ENCODE measurements at places on chromosomes 2 and 18.

- no peak for DNase-seq
These were observed 242.8 kb upstream of the RBMS1 start for GRCh38 chr2:160736148-160737028.

DNA sequence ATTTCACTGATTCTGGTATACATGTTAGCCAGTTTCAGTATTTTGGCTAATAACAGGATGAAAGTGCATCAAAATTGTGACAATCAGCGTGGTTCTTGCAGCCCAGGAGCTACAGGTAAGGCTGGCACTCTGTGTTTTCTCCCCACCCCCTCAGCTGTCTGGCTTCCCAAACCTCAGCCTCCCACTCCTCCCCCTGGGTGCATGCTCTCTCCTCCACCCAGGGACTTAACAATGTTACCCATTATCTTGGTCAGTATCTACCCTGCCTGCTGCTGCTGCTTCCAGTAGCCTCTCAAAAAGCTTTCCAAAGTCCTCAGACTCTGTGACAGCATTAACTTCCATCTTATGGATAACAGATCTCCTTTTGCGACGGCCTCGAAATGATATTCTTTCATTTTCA, 41.0 kb downstream of the TRABD2A start:
- no peak for DNase-seq

- no peak for DNase-seq
These were observed 83.8 kb upstream of the KLHL29 start for GRCh38 chr2:23301136-23301535.

- peak; percentile 25 for DNase-seq
These were observed 314.5 kb upstream of the MMADHC start for GRCh38 chr2:149902081-149902480.

DNA sequence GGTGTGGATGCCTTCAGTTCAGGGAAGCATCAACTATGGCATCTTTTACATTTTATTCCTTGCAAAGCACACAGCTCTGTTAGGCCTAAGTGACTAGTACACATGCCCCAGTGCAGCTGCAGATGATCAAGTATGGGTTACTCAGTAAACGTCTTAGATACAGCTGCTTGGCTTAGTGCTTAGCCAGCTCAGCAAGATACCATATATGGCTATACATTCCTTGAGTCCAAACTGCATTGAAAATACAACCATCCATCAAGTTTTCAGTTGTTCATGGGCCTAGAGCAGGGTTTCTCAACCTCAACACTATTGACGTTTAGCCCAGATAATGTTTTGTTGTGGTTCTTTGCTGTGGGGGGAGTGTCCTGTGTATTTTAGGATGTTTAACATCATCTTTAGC, 769.9 kb downstream of the TSN start:
- no peak for DNase-seq

DNA sequence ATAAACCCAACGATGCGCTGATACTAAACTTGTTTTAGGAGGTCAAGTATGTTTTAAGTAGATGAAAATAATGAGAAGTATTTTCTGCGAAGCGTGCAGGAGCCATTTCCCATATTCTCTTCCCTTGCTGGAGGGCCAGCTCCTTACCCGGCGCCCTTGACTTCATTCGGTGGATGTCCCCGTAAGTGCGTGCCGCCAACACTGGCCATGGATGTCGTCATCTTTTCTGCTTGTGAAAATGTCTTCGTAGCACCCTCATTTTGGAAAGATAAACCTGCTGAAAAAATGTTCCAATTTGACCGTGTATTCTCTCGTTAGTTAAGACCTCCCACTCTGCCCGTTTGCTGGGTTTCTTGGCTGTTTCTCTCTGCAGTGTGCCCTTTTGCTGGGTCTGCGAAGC, 127.5 kb downstream of the RTP5 start:
- no peak for DNase-seq

DNA sequence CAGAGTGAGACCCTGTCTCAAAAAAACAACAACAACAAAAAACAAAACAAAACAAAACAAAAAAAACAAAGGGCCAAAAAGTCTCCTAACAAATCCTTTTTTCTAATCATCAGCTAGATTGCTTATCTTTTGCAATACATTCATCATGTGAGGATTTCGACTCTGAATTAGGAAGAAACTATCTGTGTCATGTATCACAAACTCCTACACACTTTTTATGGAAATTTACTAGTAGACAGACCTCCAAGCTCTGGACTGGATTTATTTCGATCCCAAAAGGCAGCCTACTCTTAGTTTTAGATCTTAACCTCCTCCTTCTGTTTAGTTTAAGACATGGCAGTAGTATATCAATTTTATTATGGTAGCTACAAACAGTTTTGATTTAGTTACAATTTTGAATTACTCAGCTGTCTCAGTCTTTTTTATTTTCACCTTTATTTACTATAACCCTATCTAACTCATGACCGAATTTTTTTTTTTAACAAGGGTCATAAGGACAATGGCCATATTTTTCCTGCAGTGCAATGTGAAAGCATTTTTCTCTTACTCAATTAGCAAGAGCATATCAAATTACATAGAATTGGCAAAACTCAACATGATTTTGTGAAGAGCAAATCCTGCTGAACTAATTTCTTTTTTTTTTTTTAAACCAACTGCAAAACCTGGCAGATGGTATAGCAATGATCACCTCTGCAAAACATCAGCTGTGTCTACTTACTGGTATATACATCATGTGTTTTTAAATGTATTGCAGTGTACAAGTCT, 10.7 kb upstream of the CCDC88A start:
- no peak for DNase-seq

- DNase-seq = no peak
These were observed 29.4 kb downstream of the PDCL3 start for GRCh38 chr2:100592226-100592625.

DNA sequence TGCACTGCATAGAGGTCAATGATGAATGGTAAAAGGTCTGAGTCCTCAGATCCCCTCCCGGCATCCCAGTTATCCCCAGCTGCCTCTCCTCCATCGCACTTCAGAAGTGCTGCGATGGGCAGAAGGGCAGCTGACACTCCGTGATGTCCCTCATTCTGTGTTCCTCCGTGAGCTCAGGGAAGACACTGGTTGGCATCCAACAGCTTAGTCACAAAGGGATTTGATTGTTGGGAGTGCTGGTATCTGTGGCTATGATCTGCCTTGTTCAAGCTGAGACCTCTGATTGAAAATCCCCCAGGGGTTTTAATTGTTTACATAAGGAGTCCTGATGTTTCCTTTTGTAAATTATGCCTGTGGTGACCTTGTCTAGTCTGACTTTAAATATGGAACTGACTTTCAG, 19.0 kb upstream of the SAG start:
- no peak for DNase-seq

DNA sequence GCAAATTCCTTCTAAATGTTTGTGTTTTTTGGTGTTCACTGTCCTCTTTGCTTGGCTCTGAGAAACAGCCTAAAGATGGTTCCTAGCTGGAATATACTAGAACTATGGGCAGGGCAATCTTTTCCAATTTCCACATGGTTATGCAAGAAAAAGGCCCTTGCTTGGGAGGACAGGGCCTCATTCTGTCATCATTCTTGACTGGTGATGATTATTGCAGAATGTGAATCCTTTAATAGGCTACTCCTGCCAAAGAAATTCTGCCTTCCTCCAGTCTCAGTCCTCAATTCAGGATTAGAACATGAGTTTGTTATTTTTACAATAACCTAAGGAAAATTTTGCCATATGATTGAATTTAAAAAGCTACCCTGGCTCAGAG, 218.7 kb downstream of the HNMT start:
- no peak for DNase-seq

GRCh38 chr2:152518641-152519580, 183.9 kb downstream of the FMNL2 start:
- no peak for DNase-seq

DNA sequence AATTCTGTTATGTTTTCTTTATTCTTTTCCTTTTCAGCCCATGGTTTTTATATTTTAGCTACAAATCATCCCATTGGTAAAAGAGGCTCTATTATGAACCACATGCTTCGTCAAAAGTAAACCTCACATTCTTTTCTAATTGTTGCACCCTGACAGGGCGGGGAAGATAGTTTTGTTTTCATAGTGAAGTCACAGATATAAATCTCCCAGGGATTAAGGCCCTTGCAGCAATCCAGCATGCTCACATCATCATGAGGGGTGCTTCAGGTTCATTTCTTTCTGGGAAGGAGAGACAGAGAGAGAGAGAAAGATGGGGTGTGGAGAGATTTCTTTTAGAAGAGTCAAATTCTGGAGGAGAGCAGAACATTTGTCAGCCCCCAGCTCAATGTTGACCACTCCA, 124.5 kb upstream of the CDC42EP3 start:
- DNase-seq = no peak

GRCh38 chr2:138321458-138321857, 180.1 kb upstream of the SPOPL start:
- no peak for DNase-seq

- no peak for DNase-seq
These were observed 83.7 kb downstream of the MTA3 start for GRCh38 chr2:42652086-42652485.

DNA sequence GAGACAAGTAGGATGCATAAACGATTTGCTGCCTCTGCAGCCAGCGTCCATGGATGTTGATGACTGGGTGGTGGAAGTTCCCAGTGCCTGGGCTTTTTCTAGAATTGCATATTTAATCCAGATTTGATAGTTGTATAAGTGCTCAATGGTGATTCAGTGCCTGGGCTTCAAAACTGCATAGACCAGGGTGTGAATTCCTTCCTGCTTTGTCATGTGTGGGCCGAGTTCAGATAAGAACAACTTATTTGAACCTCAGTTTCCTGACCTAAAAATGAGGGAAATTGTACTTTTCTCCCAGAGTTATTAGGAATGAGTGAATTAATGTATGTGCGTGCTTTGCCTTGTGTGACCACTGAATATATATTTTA, 154.6 kb downstream of the WDSUB1 start:
- no peak for DNase-seq

DNA sequence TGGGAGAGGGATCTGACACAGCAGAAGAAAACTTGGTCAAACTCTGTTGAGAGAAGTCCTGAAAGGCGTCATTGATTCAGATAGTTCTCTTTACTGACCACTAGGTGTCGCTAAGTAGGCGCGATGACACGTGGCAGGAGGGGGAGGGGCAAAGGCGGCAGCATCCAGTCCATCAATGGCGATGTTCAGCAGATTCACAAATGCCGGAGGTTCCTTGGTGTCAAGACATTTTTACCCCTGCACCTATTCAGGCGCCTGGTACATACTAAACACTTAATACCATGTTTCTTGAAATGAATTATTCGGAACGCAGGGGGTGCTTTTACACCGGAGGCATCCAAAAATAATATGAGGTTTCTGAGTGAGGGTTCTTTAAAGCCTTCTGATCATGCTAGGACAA, 3.0 kb upstream of the PLEK start:
- peak; percentile 87 for DNase-seq

DNA sequence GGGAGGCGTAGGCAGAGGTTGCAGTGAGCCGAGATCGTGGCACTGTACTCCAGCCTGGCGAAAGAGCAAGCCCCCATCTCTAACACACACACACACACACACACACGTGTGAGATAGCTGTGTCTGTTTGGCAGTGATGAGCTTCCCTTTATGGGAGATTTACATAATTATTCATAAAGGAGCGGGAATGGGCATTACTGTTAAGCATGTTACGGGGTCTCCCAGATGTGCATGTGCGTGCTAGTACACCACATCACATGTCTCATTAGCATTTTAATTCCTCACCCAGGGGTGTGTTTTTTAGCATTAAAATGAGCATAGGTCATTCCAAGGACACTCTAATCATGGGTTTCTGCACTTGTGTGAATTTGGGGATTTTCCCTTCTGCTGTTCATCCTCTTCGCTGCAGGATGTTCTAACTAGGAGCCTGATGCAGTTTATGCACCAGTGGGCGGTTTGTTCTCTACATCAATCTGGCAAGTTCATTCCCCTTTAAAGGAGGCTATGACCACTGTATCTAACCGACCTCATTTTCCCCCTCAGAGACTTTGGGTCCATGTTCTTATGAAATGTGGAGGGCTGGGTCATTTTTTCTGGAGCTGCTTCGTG, 1.0 kb upstream of the FAM178B start:
- no peak for DNase-seq

DNA sequence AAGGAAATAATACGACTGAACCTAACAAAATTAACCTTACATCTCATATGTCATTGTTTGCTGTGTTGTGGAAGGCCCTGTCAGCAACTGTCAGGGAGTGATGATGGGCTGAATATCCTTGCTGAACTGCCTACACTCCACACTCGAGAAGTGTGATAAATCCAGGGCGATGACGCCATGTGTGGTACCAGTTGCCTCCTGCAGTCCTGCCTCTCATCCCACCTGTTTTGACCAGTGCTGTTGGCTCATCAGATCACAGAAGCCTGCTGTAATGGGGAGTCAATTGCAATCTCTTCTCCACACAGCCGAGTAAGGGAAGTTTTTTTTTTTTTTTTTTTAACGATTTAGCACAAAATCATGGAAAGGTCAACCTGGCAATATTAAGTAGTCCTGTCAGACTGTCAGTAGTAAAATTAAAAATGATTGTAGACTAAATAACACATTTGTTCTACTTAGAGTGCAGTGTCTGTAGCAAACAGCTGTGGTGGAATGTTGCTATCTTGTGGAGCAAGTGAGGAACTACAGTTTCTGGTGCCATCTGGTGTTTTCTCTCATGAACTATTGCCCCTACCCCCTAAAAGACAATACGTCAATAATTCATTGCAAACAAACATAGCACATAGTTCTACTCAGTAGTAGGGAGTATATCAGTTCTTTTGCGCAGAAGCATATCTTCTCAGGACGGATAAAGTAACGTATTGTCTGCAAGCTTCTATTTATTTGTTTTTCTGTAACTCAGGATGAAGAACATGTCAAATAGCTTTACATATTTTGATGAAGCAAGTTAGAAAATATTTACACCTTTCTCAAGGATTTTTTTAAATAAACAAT, 347.6 kb downstream of the CTNNA2 start:
- DNase-seq = no peak

- peak; percentile 82 for DNase-seq
These were observed at the start of gene ANKMY1 for GRCh38 chr2:240557808-240558207. ANKMY1 (minus strand) TSS chr2:240557988; CDS start chr2:240557335, 653 bp downstream.

GRCh38 chr2:17754773-17755425, 961 bp downstream of the GEN1 start:
- DNase-seq = no peak

DNA sequence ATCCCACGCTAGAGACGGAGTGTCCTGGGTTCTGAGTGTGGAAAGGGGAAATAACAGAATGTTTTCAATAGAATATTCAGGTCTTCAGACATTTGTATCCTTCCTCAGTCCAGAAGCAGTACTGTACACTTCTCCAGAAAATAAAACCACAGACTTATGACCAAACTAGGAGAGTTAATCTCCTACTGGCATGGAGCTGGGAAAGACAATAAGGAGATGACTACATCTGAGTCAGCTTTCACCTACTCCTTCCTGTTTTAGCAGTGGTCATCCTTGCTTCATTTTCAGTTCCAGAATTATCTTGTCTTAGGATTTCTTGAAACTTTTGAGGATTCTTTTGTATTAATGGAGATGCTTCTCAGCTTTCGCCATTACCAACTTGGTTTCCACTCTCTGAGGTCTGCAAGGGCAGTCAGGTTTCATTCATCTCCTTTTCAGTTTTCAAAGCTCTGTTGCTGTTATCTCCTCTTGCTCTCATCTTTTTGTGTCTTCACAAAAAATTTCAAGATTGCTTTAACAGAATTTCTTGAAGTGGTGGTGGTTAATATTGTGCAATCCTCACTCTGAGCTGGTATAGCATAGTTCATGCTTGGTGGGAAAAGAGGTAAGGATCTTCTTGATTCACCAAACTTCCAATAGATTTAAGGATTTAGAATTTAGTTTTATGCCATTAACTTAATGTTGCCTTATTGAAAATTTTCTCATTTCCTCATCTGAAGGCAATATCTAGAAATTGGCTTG, 23.7 kb upstream of the NR4A2 start:
- DNase-seq = no peak

GRCh38 chr2:70381821-70382220, 80.0 kb upstream of the FAM136A start:
- DNase-seq = no peak
